ENCODE measurements at places on chromosomes 16 and 17. TPM values are rescaled to one million over a fixed set of nuclear protein-coding genes. Genes with fewer than 3 reads are reported as not detected.

NTHL1 gene
- total RNA-seq: 21.0 TPM

TVP23B gene
- total RNA-seq: 28.1 TPM

SPHK1 gene
- 11.6 TPM for total RNA-seq

PYY gene
- total RNA-seq: not detected

SEPTIN12 gene
- total RNA-seq: not detected

Data from activated T-cell treated with anti-CD3 and anti-CD28 coated beads, Interleukin-2, amount 50 U/mL, for 72 hours (primary cell).